ENCODE measurements at places on chromosomes 1 and 21.

- peak; percentile 93 for DNase-seq
Measured at GRCh38 chr1:226662642-226663326, 76.3 kb downstream of the ITPKB start.

DNA sequence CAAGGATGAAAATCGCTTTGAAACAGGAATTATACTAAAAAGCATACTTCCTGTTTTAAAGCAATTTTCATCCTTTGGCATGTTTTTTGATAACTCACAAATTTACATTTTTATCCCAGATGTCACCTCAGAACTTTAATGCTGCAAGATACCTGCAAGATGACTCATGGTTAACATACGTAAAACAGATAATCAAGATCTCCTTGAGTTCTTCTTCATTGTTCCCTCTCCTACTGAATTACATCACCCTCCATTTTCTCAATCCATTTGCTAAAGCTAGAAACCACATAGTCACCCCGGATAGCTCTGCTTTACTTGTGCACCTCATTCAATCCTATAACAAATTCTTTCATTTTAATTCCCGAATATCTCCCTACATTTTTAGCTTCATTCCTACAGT, 1114.2 kb downstream of the PLA2G4A start:
- no peak for DNase-seq

DNA sequence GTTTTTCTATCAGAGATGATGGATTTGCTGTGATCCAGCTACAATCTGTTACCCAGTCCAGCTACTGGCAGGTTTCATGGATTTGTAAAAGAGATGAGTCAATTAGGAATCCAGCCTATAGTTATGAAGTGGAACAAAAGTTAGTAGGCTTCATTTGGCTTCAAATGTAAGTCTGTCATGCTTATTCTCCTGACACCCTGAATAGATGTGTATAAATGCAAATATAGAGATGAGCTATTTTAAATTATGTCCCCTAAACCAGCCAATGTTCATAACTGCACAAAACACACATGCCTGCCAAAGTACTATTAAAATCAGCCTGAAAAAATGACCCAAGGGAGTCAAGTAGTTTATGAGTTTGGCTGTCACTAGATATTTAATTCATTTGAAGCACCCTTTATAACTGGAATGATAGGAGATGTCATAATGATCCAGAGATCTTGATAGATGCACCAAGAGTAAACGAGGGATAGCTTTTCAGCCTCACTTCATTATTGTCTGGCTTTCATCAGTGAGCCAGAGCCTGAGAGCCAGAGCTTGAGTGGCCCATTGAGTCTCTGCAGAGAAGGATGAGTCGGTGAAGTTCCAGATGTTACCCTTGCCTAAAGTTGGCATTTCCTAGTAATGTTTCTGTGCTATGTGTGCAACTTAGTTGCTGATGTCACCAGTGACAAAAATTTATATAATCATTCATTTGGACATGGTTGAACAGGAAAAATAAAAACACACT, 11.8 kb upstream of the NTMT2 start:
- no peak for DNase-seq

GRCh38 chr1:209072481-209072880, 511.0 kb upstream of the CAMK1G start:
- DNase-seq = peak; percentile 69

GRCh38 chr1:190808035-190808434, 330.4 kb upstream of the BRINP3 start:
- no peak for DNase-seq

DNA sequence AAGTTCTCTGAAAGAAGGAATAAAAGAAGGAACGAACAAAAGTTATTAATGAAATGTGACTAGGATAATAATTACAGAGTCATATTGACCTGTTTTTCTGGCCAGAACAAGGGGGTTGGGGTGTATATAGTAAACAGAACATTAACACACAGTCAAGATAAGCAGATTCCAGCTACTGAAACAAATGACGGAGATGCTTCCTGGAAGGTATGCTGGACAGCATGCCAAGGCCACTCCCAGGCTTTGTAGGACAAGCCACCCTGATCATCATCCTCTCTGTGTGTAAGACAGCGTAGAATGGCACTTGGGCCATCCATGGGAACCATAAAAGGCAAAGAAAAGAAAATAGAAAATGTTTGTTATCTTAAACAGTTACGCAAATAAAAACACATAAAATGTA, 120.7 kb downstream of the TGFBR3 start:
- DNase-seq = no peak

DNA sequence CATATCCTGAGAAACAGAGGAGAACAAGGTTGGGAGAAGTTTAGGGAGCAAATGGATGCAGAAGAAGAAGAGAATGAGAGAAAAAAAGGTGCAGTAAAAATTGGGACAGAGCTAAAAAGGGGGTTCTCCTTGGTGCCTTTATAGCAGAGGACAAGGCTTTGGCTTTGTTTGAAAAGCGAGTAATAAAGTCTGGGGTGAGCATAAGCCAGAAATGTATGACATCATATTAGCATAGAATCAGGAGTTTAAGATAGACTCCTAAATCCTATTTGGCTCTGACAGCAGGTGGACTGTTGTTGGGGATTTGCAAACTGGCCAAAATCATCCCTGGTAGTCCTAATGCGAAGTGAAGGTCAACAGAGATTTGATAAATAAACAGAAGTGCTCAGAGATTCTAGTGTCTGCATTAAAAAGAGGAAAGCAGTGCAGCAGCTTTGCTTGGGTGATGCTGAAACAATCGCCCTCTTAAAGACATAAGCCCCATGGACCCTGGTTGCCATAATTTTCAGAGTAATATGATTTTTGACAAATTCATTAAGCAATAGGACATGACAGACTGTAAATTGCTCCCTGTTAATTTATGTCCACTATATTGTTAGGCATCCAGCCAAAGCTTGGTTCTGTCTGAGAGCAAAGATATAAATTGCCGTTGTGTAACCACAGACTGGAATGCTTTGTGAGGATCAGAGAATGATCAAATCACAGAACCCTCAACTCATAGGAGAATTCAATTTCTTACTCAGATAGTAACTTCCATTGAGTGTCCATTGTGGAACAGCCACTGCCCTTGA, 385.0 kb upstream of the NFIA start:
- DNase-seq = peak; percentile 3

DNA sequence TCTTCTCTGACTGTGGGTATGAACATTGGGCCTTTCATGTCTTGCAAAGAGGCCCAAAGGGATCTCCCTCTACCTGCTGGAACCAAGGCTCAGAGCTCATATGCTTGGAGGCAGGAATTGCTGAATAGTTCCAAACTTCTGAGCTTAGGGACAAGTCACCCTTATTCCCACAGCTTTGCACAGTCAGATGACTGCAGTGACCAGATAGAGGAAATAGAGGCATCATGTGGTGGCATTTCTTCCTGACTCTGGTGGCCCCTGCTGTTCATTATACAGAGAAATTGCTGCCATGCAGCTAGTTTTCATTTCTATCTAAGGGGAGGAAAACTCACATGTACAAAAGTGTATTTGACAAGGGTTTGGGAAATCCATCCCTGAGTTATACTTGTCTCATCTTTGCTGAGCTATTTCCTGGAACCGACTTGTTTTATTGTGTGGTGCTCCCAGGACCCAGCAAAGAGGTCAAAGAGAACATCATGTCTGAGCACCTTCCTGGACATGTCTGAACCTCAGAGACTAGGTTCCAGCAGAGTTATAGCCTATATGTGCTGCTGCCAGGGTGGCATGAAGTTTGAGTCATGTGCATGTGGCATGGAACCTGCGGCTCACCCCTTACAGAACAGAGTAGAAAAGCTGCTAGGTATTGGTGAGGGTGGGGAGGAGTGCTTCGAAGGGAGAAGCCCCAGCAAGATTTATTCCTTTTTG, 131.2 kb downstream of the PIK3R3 start:
- no peak for DNase-seq

GRCh38 chr1:43875331-43875730, 58.3 kb upstream of the ARTN start:
- DNase-seq = no peak

DNA sequence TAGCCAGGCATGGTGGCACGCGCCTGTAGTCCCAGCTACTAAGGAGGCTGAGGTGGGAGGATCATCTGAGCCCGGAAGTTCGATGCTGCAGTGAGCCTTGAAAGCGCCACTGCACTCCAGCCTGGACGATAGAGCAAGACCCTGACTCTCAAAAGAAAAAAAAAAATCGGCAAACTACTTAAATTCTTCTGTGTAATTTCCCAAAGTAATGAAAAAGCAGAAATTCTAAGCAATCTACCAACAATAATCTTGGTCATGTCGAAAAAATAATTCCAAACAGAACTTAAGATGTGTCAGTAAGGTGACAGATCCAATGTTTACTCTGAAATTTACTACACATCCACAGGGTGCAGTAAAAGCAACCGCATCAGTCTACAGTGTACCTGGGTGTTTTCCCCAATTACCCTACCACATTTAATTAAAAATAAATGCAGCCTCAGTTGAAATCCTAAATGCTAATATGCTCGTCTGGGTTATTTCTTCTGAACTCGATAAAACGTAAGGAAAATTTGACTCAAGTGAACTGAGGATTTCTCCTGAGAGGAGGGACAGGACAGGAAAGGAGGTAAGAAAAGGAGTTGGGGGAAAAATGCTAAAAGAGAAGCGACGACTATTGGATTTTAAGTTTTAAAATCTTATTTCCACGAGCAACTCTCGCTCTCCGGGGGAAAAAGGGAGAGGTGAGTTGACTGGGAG, 801 bp downstream of the EPRS1 start:
- peak; percentile 40 for DNase-seq

- DNase-seq = peak; percentile 94
Measured at GRCh38 chr1:223500560-223501425, 107.6 kb downstream of the CCDC185 start.

DNA sequence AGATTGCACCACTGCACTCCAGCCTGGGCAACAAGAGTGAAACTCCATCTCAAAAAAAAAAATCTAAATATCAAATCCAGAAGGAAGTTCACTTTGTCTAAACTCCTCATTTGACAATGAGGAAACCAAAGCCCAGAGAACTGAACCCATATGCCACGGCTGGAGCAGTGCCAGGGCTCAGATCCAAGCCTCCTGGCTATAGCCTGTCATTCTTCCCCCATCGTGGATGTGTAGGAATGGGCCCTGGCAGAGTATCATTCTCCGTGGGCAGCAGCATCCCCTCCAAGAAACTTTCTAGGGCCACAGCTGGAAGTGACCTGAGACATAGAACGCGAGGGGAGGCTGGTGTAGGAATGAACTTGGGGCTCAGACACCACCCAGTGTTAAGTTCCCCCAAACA, 47.2 kb downstream of the CAPN9 start:
- no peak for DNase-seq

GRCh38 chr1:38051079-38051543, 4.5 kb upstream of the POU3F1 start:
- no peak for DNase-seq

- DNase-seq = no peak
Measured at GRCh38 chr1:178490967-178491366, 5.8 kb downstream of the CLEC20A start.

GRCh38 chr1:184298440-184299405, 88.1 kb upstream of the C1orf21 start:
- peak; percentile 19 for DNase-seq

DNA sequence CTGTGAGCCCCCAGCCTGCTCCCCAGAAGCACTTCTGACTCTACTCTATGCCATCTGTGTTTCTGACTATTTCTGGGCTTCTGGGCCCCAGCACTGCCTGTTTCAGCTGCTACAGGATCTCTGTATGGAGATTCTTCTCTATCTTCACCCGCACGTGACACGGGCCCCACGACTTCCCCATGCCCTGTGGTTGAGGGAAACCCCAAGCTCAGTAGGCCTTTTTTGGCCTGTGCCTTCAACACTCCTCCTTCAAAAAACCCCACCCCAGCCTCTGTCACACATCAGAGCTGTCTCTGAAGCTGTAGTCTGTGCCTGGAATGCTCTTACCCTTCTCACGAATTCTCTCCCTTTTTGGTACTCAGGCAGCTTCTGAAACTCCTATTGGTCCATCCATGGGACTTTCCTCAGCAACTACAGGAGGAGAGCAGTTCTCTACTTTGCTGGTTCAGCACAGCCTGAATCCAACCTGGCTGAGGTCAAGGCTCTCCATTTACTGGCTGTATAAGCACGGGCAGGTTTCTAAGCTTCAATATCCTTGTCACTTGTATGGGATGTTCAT, 2.0 kb upstream of the NID1 start:
- DNase-seq = no peak

DNA sequence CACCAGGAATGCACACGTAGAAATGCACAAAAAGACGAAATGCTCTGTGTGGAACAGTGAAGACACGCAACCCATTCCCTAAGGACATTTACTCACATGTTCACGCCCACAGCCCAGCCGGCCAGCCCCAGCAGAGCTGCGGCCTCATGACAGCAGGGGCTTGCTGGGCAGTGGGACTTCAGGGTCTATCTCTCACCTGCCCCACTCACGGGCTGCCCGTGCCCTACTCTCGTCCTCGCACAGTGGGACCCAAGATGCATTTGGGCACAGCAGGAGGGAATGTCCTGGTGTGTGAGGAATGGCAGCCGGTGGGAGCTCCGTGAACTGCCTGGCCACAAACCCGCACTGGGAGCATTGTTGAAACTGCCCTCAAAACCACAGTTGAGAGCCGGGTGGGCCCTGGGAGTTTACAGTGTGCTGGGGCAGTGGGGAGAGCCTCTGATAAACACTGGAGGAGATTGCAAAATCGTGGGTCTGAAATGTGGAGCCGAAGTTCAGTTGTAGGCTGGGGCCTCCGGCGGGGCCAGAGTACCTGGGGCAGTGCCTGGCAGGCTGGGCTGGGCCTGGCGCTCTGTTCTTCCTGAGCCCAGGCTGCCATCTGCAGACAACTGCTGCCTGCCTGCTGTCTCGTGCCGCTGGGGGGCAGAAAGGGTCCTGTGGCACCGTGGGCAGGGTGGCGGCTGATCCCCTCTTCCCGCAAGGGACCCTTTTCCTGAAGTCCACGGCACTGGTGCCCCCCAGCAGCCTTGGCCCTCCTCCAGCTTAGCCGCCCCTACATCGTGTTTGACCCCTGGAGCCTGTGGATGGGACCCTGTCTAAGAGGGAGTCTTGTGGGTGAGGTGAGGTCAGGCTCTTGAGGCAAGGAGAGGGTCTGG, 20.7 kb upstream of the POFUT2 start:
- peak; percentile 94 for DNase-seq

- no peak for DNase-seq
Measured at GRCh38 chr1:234484218-234484617, 5.2 kb upstream of the TARBP1 start.

- no peak for DNase-seq
Measured at GRCh38 chr1:205497351-205497750, 7.1 kb upstream of the CDK18 start.

- DNase-seq = no peak
Measured at GRCh38 chr1:150696590-150696989, 364 bp downstream of the GOLPH3L start.

DNA sequence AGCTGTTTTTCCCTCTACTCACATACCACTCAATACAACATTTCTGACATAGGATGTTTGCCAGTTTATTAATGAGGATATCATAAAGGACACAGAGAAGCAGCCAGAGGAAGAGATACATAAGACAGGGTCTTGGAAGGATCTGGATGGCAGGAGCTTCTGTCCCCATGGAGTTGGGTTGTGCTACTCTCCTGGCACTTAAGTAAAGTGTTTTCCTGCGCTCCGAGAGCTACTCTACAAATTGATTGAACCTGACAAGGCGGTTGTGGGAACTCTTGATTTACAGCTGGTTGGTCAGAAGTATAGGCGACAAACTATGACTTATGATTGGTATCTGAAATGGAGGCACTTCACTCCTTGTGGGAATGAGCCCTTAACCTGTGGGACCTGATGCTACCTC, 208.8 kb downstream of the HMCN1 start:
- DNase-seq = no peak
